ENCODE measurements at places on chromosomes 4 and X. TPM values are rescaled to one million over a fixed set of nuclear protein-coding genes. Genes with fewer than 3 reads are reported as not detected.

Gene HEPH
- total RNA-seq: 31.7 TPM

Gene SSX4
- not detected for total RNA-seq

Gene HSFX4
- not detected for total RNA-seq

Gene ARL9
- 1.2 TPM for total RNA-seq

Data from spinal cord (tissue), 10 donors.